ENCODE measurements at places on chromosomes 7 and 10.

DNA sequence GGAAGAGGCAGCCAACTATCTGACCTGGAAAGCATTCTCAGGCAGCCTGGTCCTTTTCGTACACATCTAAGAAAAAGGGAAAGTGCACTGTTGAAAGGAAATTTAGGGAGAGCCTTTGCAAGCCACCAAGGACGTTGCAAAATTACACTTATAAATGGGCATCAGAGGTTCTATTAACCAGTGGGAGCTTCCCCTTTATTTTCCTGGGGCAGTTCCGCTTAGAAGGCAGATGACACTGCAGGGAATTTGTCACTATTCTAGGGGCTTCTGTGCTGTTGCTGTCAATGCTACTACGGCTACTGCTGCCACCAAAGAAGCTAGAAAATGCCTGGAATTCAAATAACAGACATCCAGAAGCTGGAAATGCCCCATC, 79.6 kb upstream of the AUTS2 start:
- DNase-seq = peak; percentile 10

DNA sequence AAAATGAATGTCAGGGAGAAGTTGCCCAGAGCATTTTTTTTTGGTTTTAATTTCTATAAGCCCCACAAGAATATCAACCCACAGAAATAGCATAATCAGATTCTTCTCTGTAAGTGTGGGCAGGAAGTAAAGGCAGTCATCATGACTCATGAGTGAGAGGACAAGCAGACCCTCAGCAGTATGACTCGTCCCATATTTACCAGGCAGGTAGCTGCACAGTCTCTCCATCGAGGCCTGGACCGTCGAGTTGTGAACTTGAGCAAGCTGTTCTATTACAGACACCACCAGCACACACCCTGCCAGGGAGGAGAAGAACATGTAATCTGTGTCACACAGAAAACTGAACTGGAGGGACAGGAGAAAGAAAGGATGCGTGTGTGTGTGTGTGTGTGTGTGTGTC, 37.8 kb downstream of the AOAH start:
- no peak for DNase-seq

- no peak for DNase-seq
Observed at GRCh38 chr10:77857272-77857671, 69.3 kb downstream of the DLG5 start.

DNA sequence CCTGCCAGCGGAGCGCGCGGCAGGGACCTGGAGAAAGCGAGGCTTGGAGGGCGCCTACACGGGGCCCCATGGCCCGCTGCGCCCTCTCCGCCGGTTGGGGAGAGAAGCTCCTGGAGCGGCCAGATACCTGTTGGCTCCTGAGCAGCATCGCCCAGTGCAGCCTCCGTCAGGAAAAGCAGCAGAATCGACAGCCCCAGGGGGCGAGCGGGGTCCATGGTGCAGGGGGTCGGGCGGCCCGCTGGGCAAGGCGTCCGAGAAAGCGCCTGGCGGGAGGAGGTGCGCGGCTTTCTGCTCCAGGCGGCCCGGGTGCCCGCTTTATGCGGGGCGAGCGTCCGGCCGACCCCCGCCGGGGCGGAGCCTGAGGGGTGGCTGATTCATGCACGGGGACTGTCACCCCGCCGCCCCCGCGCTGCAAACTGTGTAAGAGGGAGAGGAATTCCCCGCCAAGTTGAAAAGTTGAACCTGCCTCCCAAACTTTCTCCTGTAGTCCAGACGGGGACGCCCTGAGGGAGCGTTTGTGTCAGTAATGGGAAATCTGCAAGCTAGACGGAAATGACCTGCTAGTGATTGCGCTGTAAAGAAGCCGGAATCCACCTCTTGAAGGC, at the start of gene TFPI2:
TSS of gene TFPI2 (minus strand) at position 290 of the 605 bp plus-strand sequence. CDS start at position 215, 75 bp downstream.
- no peak for DNase-seq

DNA sequence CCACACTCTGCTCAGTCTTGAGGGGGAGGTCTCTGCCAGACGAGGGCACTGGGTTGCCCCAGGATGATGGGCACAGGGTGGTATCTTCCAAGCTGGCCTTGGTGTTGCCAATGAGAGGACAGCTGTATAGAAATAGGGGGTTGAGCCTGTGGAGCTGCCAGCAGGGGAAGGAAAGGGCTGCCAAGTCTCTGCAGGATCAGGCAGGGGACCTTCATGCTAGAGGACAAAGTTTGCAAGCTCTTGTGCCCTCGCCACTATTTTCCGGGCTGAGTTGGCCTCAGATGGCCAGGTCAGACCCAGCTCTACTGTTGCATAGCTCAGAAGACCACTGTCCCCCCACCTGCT, 68.7 kb downstream of the ARHGAP22 start:
- DNase-seq = no peak

- DNase-seq = peak; percentile 70
Observed at GRCh38 chr10:75430000-75430763, 1.2 kb upstream of the LRMDA start.

- DNase-seq = no peak
Observed at GRCh38 chr10:24849501-24850299, 102.7 kb downstream of the PRTFDC1 start.

GRCh38 chr10:86538547-86538946, 17.0 kb upstream of the WAPL start:
- peak; percentile 38 for DNase-seq

DNA sequence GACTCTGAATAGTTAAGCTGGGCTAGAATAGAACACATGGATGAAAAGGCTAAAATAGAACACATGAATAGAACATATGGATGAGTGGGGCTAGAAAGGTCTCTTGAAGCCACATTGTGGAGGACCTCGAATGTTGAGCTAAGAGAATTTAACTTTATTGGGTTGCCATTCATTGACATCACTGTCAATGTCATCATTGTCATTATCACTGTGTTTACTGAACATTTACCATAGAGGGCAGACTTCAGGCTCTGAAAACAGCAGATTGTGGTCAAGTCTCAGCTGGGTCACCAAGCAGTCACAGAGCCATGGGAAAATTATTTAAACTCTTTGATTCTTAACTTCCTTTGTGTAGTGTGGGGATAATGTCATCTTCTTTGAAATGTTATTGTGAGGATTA, 80.4 kb downstream of the WDFY4 start:
- DNase-seq = no peak

DNA sequence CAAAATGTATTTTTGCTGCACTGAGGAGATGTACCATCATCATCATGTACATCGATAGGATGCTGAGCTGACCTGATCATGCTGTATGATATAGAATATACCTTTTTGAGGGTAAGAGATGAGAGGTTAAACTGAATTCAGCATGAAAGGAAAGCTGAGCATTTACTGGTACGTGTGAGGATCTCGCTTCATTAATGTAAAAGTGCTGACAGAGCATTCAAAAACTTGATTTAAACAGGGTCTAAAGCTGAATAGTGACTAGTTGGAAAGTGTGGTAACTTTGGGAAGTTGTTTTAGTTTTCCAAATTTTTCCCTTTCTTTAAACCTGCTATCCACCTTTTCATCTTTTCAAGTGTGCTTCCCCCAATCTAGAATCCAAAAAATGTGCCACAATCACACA, 28.5 kb upstream of the COL1A2 start:
- no peak for DNase-seq

- DNase-seq = no peak
Observed at GRCh38 chr10:57694956-57695608, 572.6 kb downstream of the IPMK start.

- no peak for DNase-seq
Observed at GRCh38 chr7:4080954-4081353, 601.1 kb upstream of the FOXK1 start.

DNA sequence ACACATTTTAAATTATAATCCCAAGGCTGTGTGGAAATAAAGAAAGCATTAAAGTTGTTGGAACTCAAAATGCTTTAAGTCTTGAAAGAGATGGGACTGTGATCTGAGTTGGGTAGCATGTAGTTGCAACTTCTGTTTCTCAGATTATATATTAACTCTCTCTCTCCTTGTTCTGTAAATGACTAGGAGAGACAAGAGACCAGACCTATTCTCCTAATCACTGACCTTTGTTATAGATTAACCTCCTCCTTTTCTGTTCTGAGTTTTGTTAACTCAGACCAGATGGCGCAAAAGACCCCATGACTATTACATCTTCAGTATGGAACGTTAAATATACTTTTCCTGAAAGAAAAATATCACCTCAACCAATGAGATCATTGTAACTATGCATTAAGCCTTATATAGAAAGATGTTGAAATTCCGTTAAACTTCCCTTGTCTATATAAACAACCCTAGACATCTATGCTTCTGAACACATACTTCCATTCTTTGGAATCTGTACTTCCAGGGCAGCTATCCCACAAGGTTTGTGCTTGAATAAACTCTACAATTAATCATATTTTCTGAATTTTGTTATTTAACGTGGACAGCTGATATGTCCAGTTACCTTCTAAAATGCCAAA, 143.5 kb upstream of the TRIM24 start:
- no peak for DNase-seq

- no peak for DNase-seq
Observed at GRCh38 chr10:84177541-84178141, 4.0 kb downstream of the GPR15LG start.

GRCh38 chr7:46653848-46654247, 732.8 kb upstream of the IGFBP3 start:
- no peak for DNase-seq

DNA sequence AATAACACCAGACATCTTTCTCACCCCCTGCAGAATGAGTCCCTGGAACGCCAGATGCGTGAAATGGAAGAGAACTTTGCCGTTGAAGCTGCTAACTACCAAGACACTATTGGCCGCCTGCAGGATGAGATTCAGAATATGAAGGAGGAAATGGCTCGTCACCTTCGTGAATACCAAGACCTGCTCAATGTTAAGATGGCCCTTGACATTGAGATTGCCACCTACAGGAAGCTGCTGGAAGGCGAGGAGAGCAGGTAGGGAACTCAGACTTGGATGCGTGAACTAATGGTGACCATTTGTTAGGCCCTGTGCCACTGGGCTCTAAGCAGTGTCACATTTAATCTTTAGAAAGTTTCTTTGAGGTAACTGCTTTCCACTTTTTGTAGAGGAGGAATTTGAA, 7.1 kb downstream of the VIM start:
- no peak for DNase-seq

- no peak for DNase-seq
Observed at GRCh38 chr10:102286216-102286615, 40.9 kb downstream of the GBF1 start.

DNA sequence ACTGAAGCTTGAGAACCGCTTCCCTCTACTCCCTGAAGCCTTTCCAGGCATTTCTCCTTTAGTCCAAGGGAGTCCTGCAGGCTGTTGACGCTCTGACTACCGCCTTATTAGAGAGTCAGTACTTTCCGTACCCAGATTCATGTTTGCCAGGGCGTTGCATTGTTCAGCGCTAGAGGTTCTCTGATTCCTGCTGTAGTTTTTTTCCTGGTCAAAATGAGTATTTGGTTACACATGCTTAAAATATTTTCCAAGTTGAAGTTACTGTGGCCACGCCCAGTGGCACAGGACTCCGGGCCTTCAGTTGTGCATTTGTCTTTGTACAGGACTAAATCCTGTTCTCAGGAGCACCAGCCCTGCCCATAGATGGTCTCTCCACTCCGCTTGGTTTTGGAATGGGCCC, 7.9 kb downstream of the MTURN start:
- DNase-seq = no peak

DNA sequence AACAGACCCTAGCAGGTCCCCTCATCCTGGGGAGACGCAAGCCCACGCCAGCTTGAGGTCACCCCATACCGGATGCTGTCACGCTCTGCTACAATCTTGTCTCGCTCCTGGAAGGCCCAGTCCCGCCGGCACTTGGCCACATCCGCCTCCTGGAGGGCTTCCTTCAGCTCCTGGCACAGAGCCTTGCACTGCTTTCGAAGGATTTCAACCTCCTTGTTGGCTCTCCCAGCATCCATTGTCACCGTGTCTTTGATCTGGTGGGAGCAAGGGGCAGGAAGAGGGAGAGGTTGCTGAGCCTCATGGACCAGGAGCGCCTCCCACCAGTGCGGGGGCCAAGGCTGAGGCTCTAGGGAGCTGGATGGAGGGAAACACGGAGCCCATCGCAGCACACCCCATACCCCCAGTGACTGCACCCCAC, 90.9 kb downstream of the DLG5 start:
- DNase-seq = no peak

DNA sequence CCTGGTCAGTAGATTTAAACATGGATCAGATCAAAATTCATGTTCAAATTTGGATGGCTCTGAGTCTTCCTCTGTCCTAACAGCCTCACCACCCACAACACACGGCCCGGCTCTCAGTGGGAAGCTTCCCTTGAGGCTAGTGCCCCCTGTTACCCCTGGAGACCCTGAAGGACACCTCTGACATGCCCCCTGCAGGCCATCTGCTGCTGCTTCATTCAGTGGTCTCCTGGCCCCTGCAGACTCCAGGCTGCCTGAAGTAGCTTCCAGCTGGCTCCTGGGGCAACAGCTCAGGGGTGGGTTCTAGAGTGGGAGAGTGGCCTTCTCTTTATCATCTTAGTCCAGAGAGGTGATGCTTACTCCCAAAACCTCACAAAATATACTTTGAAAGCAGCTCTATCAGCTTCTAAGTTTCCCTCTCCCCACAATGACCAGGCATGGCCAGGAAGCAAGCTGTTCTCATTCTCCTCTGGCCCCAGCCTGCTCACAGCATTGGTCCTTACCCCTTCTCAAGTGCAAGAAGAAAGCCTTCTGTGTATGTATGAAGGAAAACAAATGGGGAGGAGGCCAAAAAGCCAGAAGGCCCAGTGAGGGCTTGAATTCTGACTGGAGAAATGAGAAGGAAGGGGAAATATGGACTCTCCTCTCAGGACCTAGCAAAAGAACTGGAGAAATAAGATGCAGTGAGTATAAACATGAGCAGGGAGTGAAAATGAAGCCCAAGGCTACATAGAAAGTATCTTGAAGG, 189.6 kb upstream of the INHBA start:
- no peak for DNase-seq

DNA sequence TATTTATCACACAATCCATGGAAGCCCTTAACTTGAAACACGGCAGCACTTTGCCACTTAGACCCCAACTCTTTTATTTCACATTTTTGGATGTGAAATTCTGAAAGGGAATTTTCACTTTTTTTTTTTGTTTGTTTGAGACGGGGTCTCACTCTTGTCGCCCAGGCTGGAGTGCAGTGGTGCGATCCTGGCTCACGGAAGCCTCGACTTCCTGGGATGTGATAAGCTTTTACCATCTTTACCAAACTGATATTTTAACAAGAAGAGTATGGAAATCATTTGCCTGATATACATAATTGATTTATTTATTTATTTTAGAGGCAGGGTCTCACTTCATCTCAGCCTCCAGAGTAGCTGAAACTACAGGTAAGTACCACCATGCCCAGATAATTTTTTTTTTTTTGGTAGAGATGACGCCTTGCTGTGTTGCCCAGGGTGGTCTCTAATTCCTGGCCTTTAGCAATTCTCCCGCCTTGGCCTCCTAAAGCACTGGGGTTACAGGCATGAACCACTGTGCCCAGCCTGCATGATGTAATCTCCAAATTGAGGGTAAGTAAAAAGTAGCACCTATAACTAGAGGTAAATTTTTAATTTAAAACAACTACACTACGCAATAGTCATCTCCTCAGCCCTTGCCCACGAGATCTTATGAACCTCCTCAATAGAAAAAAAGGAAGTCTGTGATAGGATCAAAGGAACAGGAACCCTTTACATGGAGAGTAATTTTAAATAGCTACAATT, 180.7 kb upstream of the KLF14 start:
- DNase-seq = no peak
